ENCODE measurements at places on chromosomes 1 and 21.

DNA sequence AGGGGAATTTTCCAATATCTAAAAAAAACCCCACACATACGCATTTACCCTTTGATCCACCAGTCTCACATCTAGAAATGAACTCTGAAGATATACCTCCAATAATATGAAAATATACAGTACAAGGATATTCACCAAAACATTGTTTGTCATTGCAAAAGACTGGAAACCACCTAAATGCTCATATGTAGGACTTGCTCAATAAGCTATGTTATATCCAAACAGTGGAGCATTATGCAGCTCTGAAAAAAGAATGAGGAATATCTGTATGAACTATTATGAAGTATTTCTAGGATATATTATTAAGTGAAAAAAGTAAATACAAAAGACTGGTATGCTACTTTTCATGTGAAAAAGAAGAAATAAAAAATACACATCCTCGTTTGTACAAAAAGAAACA lies 43.6 kb downstream of the CD55 start:
- no peak for DNase-seq

DNA sequence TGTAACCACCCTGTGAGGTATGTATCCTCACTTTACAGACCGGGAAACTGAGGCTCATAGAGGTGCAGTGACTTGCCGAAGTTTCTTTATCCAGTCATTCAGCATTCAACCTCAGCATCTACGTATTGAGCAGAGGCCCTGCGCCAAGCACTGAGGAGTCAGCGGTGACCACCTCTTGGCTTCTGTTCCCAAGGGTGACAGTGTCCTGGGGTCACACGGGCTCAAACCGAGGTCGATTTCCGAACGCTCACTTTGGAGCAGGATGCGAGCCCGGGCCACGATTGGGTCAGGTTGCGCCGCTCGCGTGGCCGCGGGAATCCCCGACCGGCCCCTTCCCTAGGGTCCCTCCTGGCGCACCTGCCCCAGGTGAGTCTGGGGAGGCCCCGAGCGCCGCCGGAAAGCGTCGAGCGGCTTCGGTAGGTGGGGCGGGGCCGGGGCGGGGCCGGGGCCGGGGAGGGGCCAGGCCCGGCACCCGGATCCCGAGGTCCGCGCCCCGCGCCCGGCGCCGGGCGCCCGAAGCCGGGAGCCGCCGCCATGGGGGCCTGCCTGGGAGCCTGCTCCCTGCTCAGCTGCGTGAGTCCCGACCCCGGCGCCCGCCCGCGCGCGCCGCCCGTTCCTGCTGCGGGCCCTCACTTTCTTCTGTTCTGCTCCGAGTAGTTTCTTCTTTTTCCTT lies at the start of gene SERINC2:
Gene SERINC2 (plus strand): TSS at position 482 of the 673 bp plus-strand sequence. CDS start 53 bp downstream, at position 535.
- no peak for DNase-seq

DNA sequence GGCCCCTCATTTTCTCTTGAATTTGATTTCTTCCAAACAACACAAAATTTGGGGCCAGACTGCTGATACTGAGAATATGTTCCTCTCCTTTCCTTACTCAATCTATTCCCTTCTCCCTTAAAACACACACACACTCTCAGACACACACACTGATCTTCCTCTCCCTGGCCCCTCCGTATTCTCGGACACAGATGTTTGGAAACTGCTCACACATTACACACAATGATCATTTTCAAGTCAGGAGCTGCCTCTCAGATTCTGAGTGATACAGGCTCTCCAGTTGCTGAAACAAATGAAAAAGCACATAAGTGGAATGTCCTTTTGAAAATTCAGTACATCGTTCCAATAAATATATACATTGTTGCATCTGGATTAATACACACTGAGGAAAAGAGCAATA lies 161.3 kb downstream of the CLEC20A start:
- no peak for DNase-seq

DNA sequence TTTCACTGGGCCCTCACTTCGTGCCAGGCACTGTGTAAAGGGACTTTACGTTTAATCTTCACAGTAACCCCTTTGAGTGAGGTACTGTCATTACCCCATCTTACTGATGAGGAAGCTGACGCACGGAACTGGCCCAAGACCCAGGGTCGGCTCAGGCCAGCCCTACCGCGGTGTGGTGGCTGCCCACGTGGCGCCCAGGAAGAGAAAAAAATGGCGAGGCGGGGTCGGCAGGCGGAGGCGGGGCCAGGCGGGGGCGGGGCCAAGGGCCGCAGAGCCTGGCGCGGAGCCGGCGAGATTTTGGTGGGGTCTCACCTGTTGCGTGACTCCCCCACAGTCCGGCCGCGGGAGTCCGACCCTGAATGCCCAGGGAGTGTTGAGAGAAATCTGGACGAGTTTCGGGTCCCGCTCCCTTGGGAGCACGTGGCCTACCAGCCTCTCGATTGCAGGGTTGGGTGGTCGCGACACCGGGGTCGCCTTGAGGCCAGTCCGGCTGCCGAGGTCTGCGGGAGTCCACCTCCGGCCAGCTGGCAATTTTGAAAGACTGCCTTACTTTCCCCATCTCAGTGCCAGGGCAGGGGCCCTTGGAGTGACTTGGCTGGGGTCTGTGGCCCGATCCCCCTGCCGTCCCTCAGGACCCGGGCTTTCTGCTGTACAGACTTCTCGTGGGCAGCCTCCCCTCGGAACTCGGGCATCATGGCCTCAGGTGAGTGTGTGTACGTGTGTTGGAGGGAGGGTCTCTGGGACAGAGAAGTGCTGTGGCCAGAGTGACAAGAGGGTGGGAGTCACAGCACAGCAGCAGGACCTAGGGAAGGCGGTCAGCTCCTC lies at the start of the genes AMPD2 and GNAT2:
Gene AMPD2 (plus strand): TSS at position 262 of the 825 bp plus-strand sequence. CDS start 1,339 bp downstream, outside the sequence.
Gene GNAT2 (minus strand): TSS at position 41 of the 825 bp plus-strand sequence. CDS start 6,746 bp downstream, outside the sequence.
- peak; percentile 40 for DNase-seq

GRCh38 chr1:82867781-82868180 lies 1067.0 kb downstream of the ADGRL2 start:
- no peak for DNase-seq

DNA sequence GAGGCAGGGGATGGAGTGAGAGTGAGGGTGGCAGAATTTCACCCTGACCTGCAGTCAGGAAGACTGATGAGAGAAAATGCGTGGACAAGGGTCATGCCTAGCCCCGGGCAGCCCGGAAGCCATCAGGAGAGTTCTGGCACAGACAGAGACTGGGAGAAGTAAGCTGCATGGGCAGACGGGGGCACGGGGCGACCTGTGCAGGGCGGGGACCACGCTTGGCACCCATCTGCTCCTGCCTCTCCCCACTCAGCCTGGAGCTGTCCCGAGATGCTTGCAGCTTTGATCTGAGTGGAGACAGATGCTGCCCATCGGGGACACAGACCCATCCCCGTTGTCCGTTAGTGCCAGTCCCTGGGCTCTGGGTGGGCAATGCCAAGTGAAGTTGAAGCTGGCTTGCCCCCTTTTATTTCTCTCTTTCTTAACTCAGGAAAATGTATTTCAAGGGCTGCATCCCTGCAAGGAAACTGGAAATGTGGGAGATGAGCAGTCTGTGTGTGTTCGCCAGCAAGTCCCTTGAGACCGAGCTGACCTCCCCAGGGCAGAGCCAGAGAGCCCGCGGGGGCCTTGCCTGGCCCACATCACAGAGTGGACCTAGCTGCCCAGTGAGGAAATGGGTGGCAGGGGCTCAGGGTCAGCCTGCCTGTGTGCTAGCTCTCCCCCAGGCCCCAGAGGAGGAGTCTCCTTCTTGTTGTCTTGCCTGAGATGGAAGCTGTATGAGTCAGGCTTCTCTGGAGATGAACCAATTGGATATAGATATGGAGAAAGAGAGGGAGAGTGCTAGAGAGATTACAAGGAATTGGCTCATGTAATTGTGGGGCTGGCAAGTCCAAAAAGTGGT lies 121.3 kb upstream of the C1orf174 start:
- DNase-seq: no peak

- DNase-seq: no peak
Observed at GRCh38 chr1:167439301-167439988, 78.9 kb downstream of the CD247 start.

DNA sequence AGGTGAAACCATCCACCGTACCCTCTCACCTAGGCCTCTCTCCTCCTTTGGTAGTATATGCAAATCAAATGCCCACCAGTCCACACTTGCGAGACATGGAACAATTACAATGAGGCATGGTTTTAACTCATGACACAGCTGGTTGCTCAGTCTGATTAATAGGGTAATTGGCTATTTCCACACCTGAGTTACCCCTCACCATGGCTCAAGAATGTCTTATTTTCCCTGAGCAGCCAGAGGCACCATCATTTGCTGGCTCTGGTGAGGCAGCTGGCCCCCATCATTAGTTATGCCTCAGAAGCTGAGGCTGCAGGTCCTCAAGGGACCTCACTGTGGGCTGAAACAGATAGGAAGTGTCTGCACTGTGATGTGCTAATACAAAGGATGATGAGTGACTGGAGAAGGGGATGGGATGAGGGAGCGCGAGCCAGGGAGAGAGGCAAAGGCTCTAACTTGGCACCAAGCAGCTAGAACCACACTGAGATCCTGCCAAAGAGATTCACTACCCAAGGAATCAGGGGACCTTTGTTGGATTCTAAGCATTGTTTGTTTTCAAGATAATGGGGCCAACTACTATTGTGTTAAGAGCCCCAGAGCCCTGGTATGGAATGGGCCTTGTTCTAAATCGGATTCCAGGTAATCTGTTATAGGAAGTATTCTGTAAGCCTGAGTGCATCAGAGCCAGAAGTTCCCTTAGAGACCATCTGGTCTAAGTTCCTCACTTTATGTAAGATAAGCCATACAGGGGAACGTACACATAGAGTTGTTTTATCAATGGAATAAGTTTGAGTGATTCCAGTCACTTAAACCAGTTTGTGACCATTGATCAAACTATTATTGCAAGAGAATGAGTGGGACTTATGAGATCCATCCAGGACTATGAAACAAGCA lies 80.0 kb upstream of the CNTN2 start:
- DNase-seq: no peak

- no peak for DNase-seq
Observed at GRCh38 chr1:11456965-11457364, 22.0 kb upstream of the DISP3 start.

DNA sequence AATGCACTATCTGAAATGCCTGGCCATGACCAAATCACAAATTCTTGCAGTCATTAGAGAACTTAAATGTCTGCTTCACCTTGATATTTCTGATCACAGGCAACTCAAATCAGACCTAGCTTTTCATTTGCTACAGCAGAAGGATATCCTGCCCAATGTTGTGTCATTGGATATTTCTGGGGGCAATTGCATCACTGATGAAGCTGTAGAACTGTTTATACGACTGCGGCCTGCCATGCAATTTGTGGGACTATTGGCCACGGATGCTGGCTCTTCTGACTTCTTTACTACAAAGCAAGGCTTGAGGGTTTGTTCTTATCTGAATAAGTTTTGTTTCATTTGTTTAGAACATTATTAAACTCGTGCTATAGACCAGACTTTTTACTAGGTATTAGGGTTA lies 14.9 kb downstream of the ZYG11A start:
- DNase-seq: no peak

GRCh38 chr1:84202126-84202525 lies 58.1 kb downstream of the PRKACB start:
- DNase-seq: no peak

GRCh38 chr1:223747838-223748335 lies 35.5 kb downstream of the CAPN2 start:
- DNase-seq: no peak

- DNase-seq: no peak
Observed at GRCh38 chr1:175221557-175222175, 29.1 kb upstream of the KIAA0040 start.

GRCh38 chr1:160040476-160040875 lies 8.7 kb upstream of the PIGM start:
- no peak for DNase-seq

DNA sequence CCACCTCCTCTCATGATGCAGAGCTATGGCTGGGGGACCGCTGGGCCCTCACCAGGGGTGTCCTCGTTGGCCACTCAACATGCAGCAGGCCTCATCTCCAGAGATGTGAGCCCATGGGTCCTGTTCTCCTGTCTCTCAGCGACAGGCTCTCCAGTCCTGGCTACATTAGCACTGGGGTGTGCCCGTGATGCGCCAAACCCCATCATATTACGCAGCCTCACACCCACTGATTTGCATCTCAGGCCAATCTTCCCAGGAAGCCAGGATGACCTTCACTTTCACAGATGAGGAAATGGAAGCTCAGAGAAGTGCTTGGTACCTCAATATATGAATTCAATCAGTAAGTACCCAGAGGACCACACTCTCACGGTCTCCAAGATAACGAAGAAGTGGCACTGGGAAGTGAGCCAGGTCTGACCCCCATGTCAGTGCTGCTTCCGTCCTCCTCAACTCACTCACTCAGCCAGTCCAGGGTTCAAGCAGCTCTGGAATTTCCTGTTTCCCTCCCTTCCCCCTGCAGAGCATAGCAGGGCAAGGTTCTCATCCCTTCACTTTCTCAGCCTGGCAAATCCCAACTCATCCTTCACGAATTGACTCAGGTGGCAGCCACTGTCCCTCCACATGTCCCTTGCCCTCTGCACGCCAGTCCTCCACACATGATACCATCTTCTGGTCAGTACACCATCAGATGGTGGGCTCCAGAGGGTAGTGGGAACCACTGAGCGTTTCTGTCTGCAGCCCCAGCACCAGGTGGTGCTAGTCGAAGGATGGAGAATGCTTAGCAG lies 28.9 kb upstream of the EVA1B start:
- DNase-seq: no peak

DNA sequence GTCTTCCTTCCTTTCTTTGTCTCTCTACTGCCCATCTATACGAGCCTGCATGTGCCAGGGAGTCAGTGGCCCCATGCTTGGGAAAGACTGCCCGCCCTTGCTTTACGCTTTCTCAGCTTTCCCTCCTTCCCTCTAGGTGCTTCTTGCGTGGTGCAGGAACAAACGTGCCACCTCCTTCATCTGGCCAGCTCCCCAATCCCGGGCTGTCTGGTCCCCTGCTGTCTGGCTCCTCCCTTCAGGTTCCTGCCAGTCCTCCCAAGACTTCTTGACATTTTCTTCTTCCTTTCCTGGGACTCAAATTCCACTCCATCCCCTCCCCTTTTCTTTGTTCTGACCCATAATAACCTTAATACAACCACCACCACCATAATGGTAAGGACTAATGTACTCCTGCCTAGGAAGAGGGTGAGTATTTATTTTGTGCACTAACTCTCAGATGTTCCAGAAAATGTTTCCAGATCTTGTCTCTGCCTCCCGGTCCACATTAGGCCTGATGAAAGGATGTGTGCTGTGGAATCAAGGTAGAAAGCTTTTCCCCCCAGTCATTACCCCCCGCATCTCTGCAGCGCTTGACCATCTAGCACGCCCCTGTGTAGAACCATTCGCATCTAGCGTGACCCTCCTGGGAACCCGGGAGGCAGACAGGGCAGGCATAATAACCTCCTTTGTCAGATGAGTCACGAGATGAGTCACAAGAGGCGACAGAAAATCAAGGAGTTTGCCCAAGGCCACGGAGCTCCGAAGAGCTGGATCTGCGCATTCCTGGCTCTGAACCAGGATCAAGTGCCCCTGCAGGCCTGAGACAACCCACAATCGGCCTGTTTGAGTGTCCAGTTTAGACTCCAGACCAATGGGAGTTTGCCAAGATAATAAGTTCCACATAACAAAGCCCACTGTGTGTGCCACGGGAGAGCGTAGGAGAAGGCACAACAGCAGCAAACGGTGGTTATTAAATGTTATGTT lies 60.1 kb upstream of the NEK2 start:
- no peak for DNase-seq

All from activated T-helper 1 cell treated with anti-CD3 and anti-CD28 coated beads, Interleukin-2, amount 50 U/mL, for 16 hours (primary cell).